Smooth muscle cell of the pulmonary artery (primary cell): ENCODE measurements at places on chromosomes 7 and 10. TPM values are rescaled to one million over a fixed set of nuclear protein-coding genes. Genes with fewer than 3 reads are reported as not detected.

ABCB1 gene
- 0.72 and 1.5 TPM in 2 replicates for total RNA-seq

CDC14C gene
- not detected in 2 replicates for total RNA-seq

GGCT gene
- total RNA-seq = 17.1 and 17.7 TPM in 2 replicates

HPS1 gene
- 34.3 and 54.7 TPM in 2 replicates for total RNA-seq

GOLGA7B gene
- under 0.01 and 0.03 TPM in 2 replicates for total RNA-seq

SUN3 gene
- total RNA-seq = not detected in 2 replicates

LRRN3 gene
- total RNA-seq = 3.1 and 7.4 TPM in 2 replicates

TEX47 gene
- total RNA-seq = not detected in 2 replicates

AKR1C3 gene
- total RNA-seq = 42.8 and 74.1 TPM in 2 replicates

EN2 gene
- not detected in 2 replicates for total RNA-seq
